ENCODE measurements at places on chromosomes 3 and 15. TPM values are rescaled to one million over a fixed set of nuclear protein-coding genes. Genes with fewer than 3 reads are reported as not detected.

TGM4 gene
- 0.02 TPM for polyA plus RNA-seq

DNA sequence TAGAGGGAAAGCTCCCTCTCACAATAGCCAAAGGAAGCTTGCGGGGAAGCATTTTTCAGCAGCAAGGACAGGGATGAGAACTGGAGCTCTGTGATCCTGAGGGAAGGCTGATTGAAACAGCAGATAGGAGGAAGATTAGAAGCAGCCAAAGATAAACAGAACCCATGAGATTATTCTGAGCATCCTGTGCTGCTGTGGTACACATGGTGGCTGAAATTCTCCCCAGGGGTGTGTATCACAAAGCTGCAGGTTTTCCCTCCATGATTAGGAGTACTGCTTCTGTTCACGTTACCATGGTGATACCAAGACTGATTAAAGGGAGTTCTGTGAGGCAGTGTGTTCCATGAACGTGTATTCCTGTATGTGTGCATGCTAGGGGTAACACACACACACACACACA, 30.3 kb upstream of the PSMD6 start:
- DNase-seq = no peak
- H3K27ac ChIP-seq = no peak overlapping the region
- no peaks in the 10 kb centered on the region for H3K27me3 ChIP-seq
- peaks cover 17% of the 10 kb centered on the region for H3K4me1 ChIP-seq
- H3K36me3 ChIP-seq = no peaks in the 10 kb centered on the region

DNA sequence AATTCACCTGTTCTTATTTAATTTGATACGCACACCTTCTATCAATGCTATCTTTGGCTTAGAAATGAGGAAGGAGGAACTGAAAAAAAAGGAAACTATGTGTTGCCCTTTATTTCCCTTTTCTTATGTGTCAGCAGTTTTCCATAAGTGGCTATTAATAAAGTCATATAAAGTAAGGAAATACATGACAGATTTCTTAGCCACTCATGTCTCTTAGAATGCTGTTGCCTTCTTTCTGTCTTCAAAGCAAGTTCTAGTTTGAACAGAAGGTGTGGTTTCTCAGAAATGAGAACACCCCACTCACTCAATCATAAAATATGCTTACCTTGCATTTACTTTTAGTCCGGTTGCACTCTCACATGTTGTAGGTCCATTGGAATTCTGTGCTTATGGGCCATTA, 640.5 kb upstream of the GRM7 start:
- H3K27ac ChIP-seq = no peak overlapping the region
- H3K27me3 ChIP-seq = no peaks in the 10 kb centered on the region
- H3K4me1 ChIP-seq = no peaks in the 10 kb centered on the region
- no peak overlapping the region for H3K4me3 ChIP-seq

DNA sequence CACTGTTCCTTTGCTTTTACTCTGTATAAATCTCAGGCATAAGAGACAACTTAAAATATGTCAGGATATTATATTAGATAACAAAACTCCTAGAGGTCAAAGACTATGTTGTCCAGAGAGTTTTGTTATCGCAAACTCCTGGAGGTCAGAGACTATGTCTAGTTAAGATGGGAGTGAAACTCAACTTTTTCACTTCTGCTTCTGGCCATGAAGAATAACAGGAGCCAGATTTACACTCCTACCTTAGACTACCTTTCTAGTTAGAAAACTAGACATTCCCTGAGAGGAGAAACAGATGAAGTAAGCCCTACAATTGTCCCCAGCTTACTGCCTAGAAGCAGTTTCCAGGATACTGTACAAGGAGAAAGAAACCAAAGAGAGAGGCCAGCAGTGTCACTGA, 255.4 kb upstream of the UBE2E1 start:
- no peak overlapping the region for H3K27ac ChIP-seq
- no peaks in the 10 kb centered on the region for H3K36me3 ChIP-seq
- no peaks in the 10 kb centered on the region for H3K27me3 ChIP-seq
- H3K4me1 ChIP-seq = no peaks in the 10 kb centered on the region

DNA sequence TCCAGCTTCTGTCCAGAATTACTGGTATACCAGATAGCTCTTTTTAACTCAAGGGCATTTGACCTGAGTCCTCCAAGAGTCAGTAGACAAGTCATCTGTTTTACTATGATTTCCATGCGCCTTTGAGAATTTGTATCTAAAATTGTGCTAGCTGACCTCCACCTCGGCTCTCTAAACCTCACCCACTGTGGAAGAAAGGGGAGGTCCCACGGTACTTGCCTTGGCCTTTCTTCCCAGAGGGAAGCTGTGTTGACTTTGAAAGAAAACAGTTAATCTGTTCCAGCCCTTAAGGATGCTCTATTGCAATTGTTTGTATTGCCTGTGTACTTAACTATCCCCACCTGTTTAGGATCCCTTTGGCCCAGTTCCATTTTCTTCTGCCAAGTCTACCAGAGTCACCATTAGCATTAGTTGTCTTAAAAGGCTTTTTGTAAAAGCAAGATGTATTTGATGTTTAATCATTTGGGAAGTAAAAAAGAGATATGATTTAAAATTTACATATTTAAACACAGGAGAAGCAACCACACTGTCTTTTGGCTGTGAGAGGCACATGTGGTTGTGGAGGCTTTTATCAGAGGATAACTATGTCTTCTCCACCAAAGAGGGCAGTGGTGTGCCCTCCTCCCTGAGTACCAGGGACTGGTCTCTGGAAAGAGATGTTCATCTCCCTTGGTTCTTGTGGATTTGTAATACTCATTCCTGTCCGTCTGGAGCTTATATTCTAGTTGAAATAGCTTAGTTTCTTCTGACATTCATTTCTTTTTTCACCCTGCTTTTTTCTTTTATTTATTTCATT, 88.8 kb downstream of the CRTC3 start:
- peaks cover 3% of the 10 kb centered on the region for H3K4me1 ChIP-seq
- DNase-seq = no peak
- H3K4me3 ChIP-seq = no peak overlapping the region
- no peaks in the 10 kb centered on the region for H3K27me3 ChIP-seq
- no peak overlapping the region for H3K27ac ChIP-seq

TRIM42 gene
- polyA plus RNA-seq = not detected

PRR23A gene
- not detected for polyA plus RNA-seq

CEMIP gene
- polyA plus RNA-seq = 0.11 TPM

KNG1 gene
- polyA plus RNA-seq = not detected

DNA sequence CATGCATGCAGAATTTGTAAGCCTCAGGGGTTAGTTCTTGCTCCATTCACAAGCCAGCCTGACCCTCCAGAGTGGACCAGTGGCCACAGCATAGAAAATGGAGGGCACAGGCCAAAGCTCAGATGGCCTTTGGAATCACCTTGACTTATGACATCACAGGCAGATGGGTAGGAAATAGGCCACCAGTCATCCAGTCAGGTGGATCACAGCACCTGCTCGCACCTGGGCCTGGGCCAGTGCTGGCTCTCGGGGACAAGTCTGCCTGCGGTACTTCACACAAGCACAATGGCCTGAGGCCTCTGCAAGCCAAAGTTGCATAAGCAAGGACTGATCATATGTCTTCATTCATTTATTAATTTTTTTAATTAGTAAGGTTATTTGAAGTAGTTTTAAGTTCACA, 39.3 kb downstream of the PPCDC start:
- no peak overlapping the region for H3K4me3 ChIP-seq
- no peaks in the 10 kb centered on the region for H3K27me3 ChIP-seq
- DNase-seq = no peak
- H3K27ac ChIP-seq = no peak overlapping the region

GRCh38 chr3:148716657-148717056, 19.0 kb downstream of the AGTR1 start:
- H3K27ac ChIP-seq = no peak overlapping the region
- H3K4me1 ChIP-seq = peaks cover 4% of the 10 kb centered on the region
- H3K27me3 ChIP-seq = no peaks in the 10 kb centered on the region
- H3K36me3 ChIP-seq = no peaks in the 10 kb centered on the region
- H3K4me3 ChIP-seq = no peak overlapping the region
- DNase-seq = no peak

PLIN1 gene
- polyA plus RNA-seq = 0.33 TPM

DNA sequence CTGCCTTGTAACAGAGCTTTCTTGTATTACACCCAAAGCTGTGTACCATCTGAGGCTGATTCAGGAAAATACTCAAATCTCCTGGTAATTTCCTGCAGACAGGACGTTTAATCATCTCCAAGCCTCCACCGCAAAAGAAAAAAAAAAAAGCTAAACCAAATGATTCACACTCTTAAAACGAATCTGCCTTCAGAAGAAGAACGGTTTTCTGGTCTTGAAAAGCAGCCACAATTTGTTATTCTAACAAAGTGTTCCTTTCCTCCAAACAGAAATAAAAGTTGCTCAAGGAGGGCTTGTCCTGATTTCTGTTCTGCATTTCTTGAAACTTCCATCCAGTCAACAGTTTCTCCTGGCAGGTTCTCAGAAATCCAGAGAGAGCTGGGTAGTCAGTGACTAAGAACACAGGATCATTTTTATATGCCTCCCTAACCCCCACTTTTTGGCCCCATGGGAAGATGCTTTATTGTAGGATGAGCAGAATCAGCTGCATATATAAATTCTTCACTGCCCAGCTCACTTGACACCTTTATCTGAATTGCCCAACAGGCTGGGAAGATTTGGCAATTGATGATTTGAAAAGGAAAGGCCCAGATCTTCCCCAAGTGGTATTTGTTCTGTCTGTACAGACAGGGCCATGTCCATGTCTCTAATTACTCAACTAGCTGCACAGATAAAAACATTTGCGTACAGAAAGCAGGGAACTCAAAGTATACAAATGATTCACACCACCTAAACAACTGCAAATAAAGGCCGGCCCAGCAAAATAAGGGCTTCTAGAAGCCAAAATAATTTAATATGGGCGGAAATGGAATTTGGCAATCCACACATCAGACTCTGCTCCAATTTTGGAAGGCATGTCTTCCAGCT, 41.0 kb upstream of the PRICKLE2 start:
- DNase-seq = no peak
- H3K4me3 ChIP-seq = no peak overlapping the region
- peaks cover 12% of the 10 kb centered on the region for H3K4me1 ChIP-seq
- H3K27ac ChIP-seq = no peak overlapping the region
- no peaks in the 10 kb centered on the region for H3K36me3 ChIP-seq
- no peaks in the 10 kb centered on the region for H3K27me3 ChIP-seq

LRRIQ4 gene
- polyA plus RNA-seq = 0.14 TPM

GRCh38 chr3:31615071-31615875, 82.5 kb downstream of the STT3B start:
- no peak overlapping the region for H3K4me3 ChIP-seq
- DNase-seq = no peak
- no peaks in the 10 kb centered on the region for H3K27me3 ChIP-seq
- H3K27ac ChIP-seq = no peak overlapping the region

- no peak overlapping the region for H3K27ac ChIP-seq
- H3K27me3 ChIP-seq = no peaks in the 10 kb centered on the region
Measured at GRCh38 chr3:46517016-46517783, 19.4 kb downstream of the RTP3 start.

- DNase-seq = no peak
- H3K27me3 ChIP-seq = no peaks in the 10 kb centered on the region
- H3K4me3 ChIP-seq = no peak overlapping the region
- no peaks in the 10 kb centered on the region for H3K36me3 ChIP-seq
- H3K4me1 ChIP-seq = no peaks in the 10 kb centered on the region
- no peak overlapping the region for H3K27ac ChIP-seq
Measured at GRCh38 chr3:88030210-88030609, 28.6 kb downstream of the CGGBP1 start.

DNA sequence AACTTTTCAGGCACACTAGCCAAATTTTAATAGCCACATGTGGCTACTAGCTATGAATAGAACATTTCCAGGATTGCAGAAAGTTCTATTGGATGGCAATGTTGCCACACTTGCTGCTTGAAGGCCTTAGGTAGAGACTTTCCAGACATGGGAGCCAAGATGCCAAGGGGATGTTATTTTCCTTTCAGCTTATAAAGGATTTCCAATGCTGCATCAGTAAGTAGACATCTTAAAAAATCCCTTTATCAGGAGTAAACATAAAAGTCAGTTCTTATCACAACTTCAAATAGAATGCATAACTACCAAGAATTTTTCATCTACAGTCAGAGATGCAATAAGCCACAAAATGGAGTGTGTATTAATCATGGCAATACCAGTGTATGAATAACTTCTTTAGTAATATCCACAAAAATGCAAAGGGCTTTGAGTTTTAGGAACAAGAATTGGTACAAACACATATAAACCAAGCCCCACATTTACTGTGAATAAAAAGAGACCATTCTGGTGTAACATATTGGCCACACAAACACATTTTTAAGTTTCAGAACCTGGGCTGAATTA, 457.1 kb upstream of the ADAMTS9 start:
- H3K4me1 ChIP-seq = peaks cover 13% of the 10 kb centered on the region
- no peak overlapping the region for H3K27ac ChIP-seq
- H3K4me3 ChIP-seq = no peak overlapping the region

MINDY4B gene
- polyA plus RNA-seq = not detected

GOLGA8Q gene
- polyA plus RNA-seq = not detected

ATP8B4 gene
- polyA plus RNA-seq = 0.17 TPM

DNA sequence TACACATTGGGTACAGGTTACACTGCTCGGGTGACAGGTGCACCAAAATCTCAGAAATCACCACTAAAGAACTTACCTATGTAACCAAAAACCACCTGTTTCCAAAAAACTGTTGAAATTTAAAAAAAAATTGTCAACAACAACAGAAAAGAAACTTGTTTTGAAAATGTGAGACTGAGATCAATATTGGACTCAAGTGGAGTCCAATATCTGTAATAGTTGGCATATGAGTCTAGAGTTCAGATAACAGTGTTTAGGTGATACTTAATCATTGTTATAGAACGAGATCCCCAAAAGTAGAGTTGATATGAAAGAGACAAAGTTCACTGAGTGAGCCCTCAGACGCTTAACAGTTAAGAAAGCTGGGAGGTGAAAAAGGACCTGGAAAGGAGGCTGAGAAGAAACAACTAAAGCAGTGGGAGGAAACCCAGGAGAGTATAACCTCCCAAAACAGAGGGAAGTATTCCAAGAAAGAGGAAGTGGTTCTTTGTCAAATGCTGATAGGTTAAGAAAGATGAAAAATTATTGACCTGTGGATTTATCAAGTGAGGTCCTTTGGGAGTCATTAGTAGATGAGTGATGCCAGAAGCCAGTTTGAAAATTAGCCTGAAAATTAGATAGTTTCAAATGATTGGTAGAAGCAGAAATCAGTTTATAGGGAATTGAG, 388.6 kb upstream of the DPH6 start:
- no peaks in the 10 kb centered on the region for H3K36me3 ChIP-seq
- no peak overlapping the region for H3K27ac ChIP-seq
- no peaks in the 10 kb centered on the region for H3K4me1 ChIP-seq
- DNase-seq = no peak

DUOX1 gene
- 1.4 TPM for polyA plus RNA-seq

ZIC4 gene
- polyA plus RNA-seq = 0.03 TPM
